NCI-H345 (cell line): ENCODE measurements at places on chromosomes 5 and 9.

- no peak for DNase-seq
Observed at GRCh38 chr5:39076757-39077728, 2.8 kb upstream of the RICTOR start.

DNA sequence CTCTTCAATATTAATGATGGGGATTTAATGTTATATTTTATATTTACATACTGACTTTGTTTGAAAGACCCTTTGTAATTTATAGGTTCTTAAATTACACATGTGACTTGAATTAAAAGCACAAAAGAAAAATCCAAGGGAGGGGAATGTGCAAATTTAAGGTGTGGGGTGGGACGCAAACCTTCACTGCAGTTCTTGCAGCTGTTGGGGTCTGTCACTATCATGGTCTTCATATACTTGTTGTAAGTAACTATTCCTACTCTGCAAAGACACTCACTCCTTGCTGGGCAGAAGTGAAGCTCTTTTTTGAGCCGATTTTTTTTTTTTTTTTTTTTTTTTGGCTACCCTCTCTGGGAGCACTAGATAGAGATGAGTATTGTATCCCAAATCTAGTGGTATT lies 505.3 kb downstream of the ARHGEF28 start:
- no peak for DNase-seq

DNA sequence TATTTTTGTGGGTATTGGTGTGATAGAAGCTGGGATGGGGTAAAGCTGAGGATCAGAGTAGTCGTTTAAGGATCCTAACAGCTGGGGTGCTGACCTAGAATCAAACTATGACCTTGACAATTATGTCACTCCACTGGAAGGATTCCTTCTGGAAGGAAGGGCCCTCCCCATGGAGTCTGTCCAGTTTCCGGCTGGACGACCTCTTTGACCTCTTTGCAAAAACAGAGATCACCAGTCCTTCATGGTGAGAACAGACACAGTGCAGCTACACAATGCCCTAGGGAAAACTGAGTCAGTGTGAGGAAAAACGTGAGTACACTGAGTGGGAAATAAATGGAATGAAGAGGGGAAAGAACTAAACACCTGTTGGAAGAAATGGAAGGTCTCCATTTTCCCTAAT lies 445.6 kb downstream of the MAT2B start:
- no peak for DNase-seq

GRCh38 chr9:98010445-98010844 lies 27.3 kb downstream of the ANP32B start:
- DNase-seq, result peak; percentile 41

GRCh38 chr5:19853616-19854240 lies 134.3 kb downstream of the CDH18 start:
- DNase-seq, result no peak

DNA sequence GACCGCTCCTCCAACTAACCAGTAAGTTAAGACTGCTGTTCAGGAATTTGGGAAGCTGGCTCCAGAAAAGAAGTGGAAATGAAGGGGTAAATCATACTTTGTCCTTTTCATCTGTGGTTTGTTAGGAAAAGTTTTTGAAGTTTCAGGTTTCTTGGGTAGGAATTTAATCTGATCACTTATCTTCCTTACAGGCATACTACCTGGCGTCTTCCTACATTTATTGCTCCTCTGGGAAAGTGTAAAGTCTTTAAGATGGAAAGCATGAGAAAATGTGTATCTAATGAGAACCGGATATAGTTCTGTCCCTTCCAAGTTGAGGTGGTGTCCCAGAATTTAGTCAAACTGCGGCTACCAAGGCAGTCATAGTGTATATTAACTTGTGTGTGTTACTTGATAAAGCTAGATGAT lies 1.3 kb downstream of the RASA1 start:
- DNase-seq, result no peak

- DNase-seq, result no peak
Observed at GRCh38 chr5:173622183-173623047, 6.0 kb upstream of the BOD1 start.

DNA sequence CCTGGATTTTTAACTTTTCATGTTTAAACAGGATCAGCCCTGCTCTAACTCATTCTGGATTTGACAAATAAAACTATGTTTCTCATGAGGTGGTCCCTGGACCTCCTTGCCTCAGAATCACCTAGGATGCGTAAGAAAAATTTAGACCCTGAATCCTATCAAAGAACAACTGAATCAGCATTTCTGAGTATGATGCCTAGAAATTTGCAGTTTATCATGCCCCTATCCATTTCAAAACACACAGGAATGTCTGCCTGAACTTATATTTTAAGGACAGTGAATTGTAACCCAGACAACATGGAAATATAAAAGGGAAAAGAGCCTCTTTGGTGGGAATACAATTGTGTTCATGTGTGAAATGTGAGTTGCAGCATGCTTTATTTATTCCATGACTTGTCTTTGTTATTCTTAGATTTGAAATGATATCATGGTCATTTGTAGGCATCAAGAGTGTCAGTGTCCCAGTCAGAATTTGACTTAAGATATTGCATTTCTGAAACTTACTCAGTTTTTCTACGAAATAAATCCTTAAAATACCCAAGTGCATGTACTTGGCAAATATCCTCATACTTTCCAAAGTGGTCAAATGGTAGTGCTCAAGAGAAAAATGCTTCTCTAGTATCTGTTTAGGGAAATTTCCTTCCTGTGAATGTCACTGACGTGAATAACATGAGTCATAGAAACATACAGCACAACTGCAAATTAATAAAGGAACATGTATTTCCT lies 144.3 kb downstream of the GIN1 start:
- no peak for DNase-seq

DNA sequence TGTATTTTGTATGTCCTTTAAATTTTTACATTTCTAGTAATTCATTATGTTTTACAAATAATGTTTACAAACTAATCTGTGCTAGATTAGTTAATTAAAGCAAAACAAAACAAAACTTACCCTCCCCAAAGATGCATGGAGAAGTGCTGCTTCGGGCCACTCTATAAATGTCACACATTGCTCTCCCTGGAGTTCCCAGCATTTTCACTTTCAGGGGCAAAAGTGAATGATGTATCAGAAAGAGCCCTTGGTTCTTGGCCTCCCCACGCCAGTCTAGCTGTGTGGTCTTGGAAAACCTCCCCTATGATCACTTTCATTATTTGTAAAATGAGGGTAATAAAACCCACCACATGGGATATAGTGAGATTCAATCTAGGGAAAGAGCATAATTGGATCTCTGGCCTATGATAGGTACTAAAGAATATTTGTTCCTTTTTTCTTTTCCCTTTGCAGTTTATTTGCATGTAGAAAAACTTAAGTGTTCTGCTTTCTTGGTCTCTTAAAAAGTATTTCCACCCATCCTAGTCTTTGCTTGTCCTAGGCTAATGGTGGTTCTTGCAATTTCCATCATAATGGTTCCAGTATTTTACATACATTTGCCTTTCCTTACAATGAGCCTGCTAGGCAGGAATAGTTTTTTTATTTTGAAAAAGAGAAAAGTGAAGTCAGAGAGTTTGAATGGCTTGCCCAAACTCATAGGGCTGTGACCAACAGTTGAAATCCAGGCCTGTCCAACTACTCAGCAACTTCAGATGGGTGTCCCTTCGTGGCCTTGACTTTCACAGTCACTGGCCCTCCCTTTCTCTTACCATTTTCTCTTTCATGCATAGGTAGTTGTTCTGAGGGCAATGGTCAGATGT lies 184.5 kb upstream of the KLF4 start:
- DNase-seq, result no peak

DNA sequence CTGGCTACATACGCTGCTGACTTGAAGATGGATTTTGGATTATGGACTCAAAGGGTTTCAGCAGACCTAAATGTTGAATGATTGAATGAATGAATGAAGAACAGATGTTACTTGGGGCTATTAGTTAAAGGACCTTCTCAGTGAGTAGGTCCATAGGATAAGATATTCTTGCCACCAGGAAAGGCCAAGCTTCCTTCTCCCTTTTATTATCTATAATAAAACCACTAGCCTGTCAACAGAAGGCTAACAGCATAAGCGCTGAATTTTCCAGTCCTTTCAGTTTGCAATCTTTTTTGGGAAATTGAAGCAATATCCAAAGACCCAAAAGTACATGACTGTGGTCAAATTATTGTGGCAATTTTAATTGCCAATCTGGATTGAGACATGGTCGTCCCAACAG lies 113.3 kb downstream of the SV2C start:
- DNase-seq, result no peak

DNA sequence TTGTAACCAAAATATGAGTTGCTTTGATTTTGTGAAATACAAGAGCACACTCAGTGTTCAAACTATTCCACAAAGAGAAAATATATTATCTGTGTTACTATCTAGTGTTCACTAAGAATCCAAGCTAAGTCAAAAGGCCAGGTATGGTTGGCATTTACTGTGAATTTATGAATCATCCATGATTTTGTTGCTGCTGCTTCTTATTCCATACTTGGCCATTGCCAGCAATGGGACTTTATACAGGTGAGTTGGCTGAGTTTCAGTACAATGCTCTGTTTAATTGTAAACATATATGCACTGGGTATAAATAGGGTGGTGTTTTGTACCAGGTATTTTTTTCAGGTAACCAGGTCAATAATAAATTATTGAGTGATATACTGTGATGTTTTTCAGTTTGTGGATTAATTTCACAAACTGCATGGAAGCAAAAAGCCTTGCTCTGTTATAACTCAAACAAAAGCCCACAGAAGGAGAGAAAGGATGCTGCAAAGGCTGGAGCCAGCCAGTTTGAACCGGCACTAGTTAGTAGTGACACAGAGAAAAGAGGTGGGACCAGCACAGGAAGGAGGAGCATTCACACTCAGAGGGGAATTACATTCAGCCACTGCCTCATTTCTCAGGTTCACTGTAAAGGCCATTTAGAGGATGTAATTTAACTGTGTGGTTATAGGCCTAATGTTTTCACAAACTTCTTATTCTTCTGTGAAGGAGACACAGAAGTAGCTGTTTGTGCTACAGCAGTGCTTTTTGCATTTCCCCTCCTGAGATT lies 381.8 kb downstream of the ADGRV1 start:
- peak; percentile 49 for DNase-seq

- no peak for DNase-seq
Observed at GRCh38 chr5:144638787-144639186, 468.1 kb downstream of the KCTD16 start.

GRCh38 chr5:110413856-110414255 lies 312.6 kb downstream of the TMEM232 start:
- no peak for DNase-seq

GRCh38 chr9:119556129-119556875 lies 187.1 kb upstream of the BRINP1 start:
- peak; percentile 44 for DNase-seq

- no peak for DNase-seq
Observed at GRCh38 chr9:97160255-97160654, 121.3 kb upstream of the CTSV start.

DNA sequence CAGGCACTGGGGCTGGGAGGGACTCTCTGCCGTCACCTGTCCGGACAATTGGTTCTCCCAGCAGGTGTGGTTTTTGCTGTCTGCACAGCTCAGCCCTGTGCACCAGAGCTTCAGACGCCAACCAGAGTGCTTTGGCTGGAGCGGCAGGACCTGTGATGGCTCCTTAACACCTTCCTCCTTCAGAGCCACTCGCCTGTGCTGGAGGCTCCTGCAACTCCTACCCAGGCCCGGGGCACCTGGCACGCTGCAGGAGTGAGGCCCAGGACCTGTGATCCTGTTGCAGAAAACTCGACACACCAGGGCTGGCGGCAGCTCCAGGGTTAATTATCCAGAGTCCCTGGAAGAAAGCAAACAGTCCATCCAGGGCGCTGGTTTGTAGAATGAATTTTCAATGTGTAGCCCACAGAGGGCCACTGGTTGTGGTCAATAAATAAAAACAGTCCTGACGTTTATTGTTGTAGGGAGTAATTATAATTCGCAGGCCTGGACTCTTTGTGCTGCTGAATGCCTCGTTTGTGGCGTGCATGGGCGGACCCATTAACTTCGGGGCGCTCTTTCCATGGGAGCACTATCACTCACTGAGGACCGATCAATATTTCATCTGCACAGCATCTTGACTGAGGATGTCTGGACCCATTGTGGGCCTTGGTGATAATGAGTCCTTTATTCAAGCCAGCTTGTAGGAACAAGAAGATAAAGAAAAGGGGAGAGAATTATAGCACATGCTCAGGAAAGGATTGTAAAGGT lies 339.7 kb upstream of the IRX4 start:
- DNase-seq, result no peak

DNA sequence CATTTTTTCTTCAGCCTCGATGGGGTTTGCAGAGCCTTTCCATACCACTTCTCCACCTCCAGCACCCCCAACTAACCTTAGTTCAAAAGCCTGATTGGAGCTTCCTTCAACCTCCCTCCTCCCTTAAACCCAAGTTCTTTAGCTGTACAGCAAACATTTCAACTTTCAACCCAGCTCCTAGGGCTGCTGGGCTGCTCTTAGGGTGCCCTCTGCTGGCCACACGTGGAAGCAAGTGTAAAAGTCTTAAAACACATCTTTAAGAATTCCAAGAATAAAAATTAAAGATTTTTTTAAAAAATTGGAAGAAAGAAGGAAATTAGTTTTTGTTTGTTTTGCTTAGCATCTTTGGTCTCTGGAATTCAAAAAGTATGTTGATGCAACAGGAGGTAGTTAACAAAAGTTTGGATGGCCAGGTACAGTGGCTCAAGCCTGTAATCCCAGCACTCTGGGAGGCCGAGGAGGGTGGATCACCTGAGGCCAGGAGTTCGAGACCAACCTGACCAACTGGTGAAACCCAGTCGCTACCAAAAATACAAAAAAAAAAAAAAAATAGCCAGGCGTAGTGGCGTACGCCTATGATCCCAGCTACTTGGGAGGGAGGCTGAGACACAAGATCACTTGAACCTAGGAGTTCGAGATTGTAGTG lies 15.5 kb upstream of the HSD17B3 start:
- DNase-seq, result peak; percentile 39

DNA sequence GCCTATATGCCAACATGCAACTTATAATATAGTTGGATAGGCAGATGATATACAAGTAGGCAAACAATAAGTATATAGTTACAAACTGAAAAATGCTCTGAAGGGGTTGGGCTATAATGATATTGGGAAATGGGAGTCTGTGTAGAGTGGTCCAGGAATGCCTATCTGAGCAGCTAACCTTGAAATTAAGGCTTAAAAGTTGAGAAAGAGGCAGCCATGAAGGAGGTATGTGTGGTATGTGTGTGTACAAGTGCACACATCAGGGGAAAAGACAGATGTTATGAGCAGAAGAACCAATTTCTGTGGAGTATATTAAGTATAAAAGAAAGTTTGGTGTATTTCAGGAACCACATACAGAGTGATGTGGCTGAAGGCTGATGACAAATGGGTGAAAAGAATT lies 154.9 kb upstream of the PAPPA start:
- DNase-seq, result no peak

DNA sequence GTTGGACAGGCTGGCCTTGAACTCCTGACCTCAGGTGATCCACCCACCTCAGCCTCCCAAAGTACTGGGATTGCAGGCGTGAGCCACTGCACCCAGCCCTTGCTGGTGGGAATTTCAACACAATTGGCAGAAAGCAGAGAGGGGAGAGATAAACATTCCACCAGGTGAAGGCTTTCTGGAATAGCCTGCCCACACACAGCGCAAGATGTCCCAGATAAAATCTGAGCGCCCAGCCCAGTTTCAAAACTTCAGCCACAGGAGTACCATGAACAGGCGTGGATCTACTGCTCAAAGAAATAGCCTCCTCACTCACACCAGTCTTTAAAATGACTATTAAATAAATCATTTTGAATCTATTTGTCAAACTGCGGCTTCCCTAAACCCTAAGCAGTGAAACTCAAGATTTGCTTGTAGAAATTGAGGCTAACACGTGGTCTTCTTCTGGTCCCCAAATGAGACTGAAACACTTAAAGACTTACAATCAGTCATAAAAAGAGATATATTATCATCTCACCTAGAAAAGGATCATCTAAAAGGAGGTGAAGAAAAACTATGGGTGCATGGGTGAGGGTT lies 34.7 kb downstream of the CAPSL start:
- DNase-seq, result no peak
